ENCODE measurements at places on chromosomes 16 and 17.

DNA sequence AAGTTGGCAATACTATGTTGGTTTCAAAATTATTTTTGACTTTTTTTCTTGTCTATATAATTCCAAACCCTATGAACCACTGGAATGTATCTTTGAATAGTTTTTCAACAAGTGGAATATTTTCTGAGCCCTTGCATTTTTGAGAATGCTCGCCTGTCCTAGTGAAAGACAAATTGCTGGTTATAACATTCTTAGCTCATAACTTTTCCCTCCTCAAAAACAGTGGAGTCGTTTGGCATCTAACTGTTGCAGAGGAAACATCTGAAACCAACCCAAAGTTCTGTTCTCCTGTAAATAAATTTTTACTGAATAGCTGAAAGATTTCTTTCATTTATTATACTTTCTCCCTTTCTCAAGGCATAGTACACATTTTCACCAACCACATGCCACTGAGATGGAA is 11.3 kb upstream of the COX10 start:
- no peak for DNase-seq

- DNase-seq: no peak
Measured at GRCh38 chr17:601244-601925, 113.3 kb downstream of the VPS53 start.

GRCh38 chr16:83856792-83857191 is 42.1 kb upstream of the MLYCD start:
- no peak for DNase-seq

GRCh38 chr16:84548508-84548907 is 44.0 kb upstream of the MEAK7 start:
- no peak for DNase-seq

DNA sequence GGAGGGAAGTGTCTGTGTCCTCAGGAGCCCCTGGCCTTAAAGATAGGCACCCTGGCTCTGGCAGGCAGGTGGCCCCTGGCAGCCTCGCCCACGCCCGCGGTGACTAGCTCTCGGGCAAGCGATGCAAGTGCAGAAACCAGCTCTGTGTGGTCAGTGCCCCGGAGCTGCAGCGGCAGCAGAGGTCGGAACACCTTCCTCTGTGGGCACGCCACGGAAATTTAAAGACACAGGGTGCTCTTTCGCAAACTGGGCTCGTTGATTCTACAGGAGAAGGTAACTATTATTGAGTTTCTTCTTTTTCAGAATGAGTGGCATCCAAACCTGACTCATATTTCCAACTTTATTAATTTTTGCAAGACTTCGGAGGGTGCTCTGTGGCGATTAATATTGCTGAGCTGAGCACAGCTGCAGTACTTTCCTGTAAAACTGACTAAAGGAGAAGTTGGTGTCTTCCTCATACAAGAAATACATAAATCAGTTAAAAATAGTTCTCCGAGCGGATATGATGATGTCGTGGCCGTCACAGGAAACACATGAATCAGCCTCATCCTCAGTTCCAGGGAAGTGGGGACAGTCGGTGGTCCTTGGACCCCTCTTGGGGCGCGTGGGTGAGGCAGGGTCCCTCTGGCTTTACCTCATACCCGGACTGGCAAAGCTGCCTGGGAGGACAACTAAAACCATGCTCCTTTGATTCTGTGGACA is 120.2 kb downstream of the METRNL start:
- peak; percentile 83 for DNase-seq

DNA sequence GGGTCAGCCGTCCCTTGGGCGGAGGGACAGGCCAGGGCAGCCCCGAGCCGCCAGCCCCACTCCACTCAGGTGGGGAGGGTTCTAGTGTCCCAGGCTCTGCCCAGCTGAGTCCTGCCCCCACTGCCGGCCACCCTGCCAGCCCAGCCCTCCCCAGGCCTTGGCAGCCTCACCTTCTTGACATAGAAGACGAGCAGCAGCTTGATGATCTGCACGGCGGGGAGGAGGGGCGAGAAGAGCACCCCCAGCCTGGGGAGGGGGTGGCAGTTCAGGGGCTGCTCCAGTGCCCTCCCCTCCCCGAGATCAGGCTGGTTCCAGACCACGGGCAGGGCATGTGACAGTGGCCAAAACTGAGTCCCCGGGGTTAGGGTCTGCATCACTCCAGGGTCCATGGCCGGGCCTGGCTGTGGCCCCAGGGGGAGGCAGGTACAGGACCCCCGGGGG is 9.7 kb downstream of the TMC6 start:
- DNase-seq: no peak

DNA sequence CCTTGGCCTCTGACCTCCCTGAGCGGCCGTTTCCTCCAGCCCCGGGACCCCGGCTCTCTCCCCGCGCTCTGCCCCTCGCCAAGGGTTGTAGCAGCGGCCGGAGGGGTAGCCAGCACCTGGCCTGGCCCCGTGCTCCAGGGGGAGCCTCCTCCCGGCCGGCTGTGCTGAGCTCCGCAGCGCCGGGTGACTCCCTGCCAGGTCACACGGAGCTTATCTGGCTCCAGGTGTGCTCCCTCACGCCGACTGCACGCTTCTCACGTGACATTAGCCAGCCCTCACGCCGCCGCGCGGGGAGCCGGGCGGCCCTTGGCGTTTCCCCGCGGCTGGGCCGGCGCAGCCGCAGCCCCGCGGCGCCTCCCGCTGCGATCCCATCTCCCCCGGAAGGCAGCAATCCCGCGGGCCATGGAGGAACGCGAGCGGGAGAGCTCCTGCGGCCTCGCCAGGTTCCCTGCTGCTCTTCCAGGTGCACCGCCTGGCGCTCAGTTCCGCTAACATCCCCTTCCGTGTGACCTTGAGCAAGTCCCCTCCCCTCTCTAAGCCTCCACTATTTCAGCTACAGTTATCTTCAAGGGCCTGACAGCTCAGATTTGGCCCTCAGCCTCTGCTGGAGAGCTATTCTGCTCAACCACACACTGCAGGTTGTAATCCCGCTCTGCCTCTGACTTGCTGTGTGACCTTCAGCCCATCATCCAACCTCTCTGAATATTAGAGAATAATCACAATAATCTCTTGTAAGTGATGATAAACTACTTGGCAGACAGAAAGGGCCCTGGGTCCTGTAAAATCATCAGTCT is 3.4 kb downstream of the MYO18A start:
- peak; percentile 85 for DNase-seq

DNA sequence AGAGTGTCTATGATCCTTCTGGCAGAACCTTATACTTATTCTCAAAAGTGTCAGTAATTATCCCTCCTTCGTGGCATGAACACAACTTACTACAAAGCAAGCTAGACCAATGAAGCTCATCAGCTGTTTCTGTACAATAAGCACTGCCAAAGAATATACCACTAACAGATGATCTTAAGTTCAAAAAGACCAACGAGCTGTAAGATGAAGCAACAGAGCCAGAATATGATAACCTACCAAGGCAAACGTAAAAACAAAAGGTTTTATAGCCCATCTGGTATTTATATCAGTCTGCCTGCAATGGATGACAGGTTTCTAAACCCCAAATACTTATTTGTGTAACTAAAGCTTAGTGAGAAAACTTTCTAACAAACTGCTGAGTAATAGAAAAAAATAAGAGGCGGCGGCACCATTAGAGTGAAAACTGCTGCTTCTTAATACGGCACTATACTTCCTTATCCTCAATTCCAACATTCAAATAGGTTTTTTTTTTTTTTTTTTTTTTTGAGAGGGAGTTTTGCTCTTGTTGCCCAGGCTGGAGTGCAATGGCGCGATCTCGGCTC is 22.1 kb downstream of the NME2 start:
- DNase-seq: no peak

DNA sequence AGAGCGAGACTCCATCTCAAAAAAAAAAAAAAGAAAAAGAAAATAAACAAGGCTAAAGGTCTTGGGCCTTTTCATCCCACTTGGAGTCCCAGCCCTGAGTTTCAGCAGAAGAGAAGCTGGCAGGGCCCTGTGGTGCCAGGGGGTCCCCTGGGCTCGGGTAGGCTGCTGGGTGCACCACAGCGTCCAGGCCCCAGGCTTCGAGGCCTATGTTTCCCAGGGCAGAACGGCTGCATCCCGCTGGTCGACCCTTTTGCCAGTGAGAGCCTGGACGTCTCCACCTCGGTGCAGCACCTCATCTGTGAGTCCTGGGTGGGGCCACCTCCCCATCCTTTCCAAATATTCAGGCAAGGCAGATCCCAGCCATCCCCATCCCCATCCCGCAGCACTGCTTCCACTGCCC is 2.2 kb downstream of the TMEM235 start:
- no peak for DNase-seq

Measured in activated CD8-positive, alpha-beta memory T cell treated with anti-CD3 and anti-CD28 coated beads for 24 hours (primary cell).